Uterine smooth muscle cell (primary cell): ENCODE measurements at places on chromosomes 11 and 22. TPM values are rescaled to one million over a fixed set of nuclear protein-coding genes. Genes with fewer than 3 reads are reported as not detected.

HTR3A gene
- total RNA-seq, result under 0.01 TPM in 1 of 2 replicates, not detected in the other

HINFP gene
- total RNA-seq, result 12.4 and 17.2 TPM in 2 replicates

GGTLC2 gene
- total RNA-seq, result not detected in 2 replicates

SMTNL1 gene
- total RNA-seq, result not detected in 2 replicates

CCDC73 gene
- under 0.01 TPM in 1 of 2 replicates, not detected in the other for total RNA-seq

MYH9 gene
- 797 and 1,114 TPM in 2 replicates for total RNA-seq
